ENCODE measurements at places on chromosomes 2 and 18. TPM values are rescaled to one million over a fixed set of nuclear protein-coding genes. Genes with fewer than 3 reads are reported as not detected.

The CD8B2 gene
- not detected for total RNA-seq

The HADHA gene
- 98.8 TPM for total RNA-seq

The PFN4 gene
- 39.8 TPM for total RNA-seq

DNA sequence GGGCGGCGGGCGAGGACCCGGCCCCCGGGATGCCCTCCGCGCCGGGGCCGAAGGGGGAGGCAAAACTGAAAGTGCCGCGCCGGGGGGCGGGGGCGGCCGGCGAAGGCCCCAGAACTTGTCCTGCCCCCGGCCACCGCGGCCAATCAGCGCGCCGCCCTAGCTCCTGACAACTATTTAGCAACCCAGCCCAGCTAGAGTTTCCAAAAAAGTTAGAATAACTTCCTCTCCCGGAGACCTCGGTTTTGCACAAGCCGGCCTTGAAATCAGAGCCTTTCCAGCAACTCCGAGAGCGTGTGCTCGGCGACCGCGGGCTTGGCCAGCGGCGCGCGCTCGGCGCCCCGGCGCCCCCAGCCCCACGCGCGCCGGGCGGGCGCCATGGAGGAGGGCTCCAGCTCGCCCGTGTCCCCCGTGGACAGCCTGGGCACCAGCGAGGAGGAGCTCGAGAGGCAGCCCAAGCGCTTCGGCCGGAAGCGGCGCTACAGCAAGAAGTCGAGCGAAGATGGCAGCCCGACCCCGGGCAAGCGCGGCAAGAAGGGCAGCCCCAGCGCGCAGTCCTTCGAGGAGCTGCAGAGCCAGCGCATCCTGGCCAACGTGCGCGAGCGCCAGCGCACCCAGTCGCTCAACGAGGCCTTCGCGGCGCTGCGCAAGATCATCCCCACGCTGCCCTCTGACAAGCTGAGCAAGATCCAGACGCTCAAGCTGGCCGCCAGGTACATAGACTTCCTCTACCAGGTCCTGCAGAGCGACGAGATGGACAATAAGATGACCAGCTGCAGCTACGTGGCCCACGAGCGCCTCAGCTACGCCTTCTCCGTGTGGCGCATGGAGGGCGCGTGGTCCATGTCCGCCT is at the start of gene TWIST2:
Gene TWIST2, plus strand, starts transcription at position 245 of the 850 bp plus-strand sequence. Its CDS starts 131 bp downstream, at position 376.
- H3K4me1 ChIP-seq: no peaks in the 10 kb centered on the region
- H3K36me3 ChIP-seq: no peaks in the 10 kb centered on the region
- peak; percentile 82 for DNase-seq
- no peaks in the 10 kb centered on the region for H3K27me3 ChIP-seq

GRCh38 chr18:59086522-59086921 is 53.2 kb upstream of the SEC11C start:
- no peak overlapping the region for H3K27ac ChIP-seq
- H3K4me1 ChIP-seq: no peaks in the 10 kb centered on the region
- DNase-seq: no peak
- no peak overlapping the region for H3K4me3 ChIP-seq

GRCh38 chr2:178674122-178674521 is 133.1 kb downstream of the TTN start:
- no peak overlapping the region for H3K4me3 ChIP-seq
- H3K27ac ChIP-seq: no peak overlapping the region
- no peak for DNase-seq
- no peaks in the 10 kb centered on the region for H3K27me3 ChIP-seq
- no peaks in the 10 kb centered on the region for H3K36me3 ChIP-seq

- no peaks in the 10 kb centered on the region for H3K36me3 ChIP-seq
- H3K4me1 ChIP-seq: peaks cover 8% of the 10 kb centered on the region
- H3K27ac ChIP-seq: no peak overlapping the region
- H3K4me3 ChIP-seq: no peak overlapping the region
- peaks cover 4% of the 10 kb centered on the region for H3K27me3 ChIP-seq
Measured at GRCh38 chr2:153474407-153474806, 4.2 kb downstream of the RPRM start.

- H3K27me3 ChIP-seq: no peaks in the 10 kb centered on the region
- DNase-seq: no peak
- no peak overlapping the region for H3K27ac ChIP-seq
- H3K4me1 ChIP-seq: peaks cover 13% of the 10 kb centered on the region
- H3K36me3 ChIP-seq: no peaks in the 10 kb centered on the region
- no peak overlapping the region for H3K4me3 ChIP-seq
Measured at GRCh38 chr2:37871456-37872191, 53.5 kb upstream of the RMDN2 start.

All from testis (tissue), 5 donors.